ENCODE measurements at places on chromosomes 1 and 21. TPM values are rescaled to one million over a fixed set of nuclear protein-coding genes. Genes with fewer than 3 reads are reported as not detected.
A peak's percentile ranks its signal among the peaks of the same experiment; 100 is the strongest.

OLFML2B gene
- total RNA-seq = 1.4 TPM

RBM34 gene
- 53.6 TPM for total RNA-seq

RASSF5 gene
- total RNA-seq = 0.89 TPM

OLFML3 gene
- 156 TPM for total RNA-seq

HDGF gene
- 185 TPM for total RNA-seq

GRCh38 chr21:35020436-35020835, 28.7 kb downstream of the RUNX1 start:
- no peak for DNase-seq
- H3K27me3 ChIP-seq = no peaks in the 10 kb centered on the region

DNA sequence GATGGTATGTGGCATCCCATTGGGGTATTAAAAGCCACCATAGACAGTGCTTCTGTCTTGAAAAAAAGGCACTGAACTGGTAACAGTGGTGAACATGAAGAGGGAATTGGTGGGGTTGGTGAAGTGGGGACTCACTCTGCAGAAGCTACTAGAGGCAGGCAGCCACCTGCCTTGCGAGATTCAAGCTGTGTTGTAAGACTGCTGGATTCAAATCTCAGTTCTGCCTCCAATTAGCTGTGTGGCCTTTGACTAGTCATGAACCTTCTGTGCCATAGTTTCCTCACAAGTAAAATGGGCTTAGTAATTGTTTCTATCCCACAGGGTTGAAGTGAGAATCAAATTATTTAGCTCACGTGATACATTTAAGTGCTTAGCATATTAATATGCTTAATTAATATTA, 16.6 kb upstream of the ELOA start:
- peaks cover 15% of the 10 kb centered on the region for H3K4me1 ChIP-seq
- DNase-seq = peak; percentile 25
- H3K4me3 ChIP-seq = no peak overlapping the region

DNA sequence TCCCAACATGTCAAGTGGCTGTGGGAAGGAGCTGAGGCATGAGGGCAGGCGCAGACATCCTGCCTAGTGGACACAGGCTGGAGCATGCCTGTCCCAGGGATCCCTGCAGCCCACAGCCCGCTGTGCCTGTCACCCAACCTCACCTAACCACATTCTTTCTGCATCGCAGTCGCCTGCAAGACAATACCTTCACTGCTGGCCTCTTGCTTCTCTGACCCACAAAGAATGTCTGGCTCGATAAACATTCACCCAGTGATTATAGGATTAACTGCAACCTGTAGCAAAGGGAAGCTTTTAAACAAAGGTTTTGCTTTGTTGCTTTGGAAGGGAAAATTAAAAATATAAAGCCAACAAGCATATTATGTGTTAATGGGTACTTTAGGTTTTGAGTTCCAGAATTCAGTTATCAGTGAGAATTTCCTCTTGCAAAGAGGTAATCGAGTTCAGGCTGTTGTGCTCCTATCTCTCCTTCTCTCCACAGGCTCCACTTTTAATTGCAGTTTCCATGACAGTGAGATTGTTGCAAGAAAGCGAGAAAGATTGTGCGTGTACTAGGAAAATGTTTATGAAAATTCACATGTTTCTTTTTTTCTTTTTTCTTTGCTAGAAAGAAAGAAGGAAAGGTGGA, 40.0 kb upstream of the ZNF648 start:
- H3K27ac ChIP-seq = no peak overlapping the region
- no peaks in the 10 kb centered on the region for H3K36me3 ChIP-seq

- H3K4me3 ChIP-seq = no peak overlapping the region
- H3K36me3 ChIP-seq = 0 out of 2 replicates have a peak, but pooled peaks cover 5% of the 10 kb centered on the region
- H3K27me3 ChIP-seq = no peaks in the 10 kb centered on the region
- H3K4me1 ChIP-seq = peaks cover 6% of the 10 kb centered on the region
- H3K27ac ChIP-seq = no peak overlapping the region
- DNase-seq = peak; percentile 31
These were observed 57.3 kb downstream of the ZNF644 start for GRCh38 chr1:90964444-90965035.

Data from GM23248 (cell line).